Left ventricle myocardium inferior (tissue), 1 donor: ENCODE measurements at places on chromosomes 7 and 10. TPM values are rescaled to one million over a fixed set of nuclear protein-coding genes. Genes with fewer than 3 reads are reported as not detected.

DNA sequence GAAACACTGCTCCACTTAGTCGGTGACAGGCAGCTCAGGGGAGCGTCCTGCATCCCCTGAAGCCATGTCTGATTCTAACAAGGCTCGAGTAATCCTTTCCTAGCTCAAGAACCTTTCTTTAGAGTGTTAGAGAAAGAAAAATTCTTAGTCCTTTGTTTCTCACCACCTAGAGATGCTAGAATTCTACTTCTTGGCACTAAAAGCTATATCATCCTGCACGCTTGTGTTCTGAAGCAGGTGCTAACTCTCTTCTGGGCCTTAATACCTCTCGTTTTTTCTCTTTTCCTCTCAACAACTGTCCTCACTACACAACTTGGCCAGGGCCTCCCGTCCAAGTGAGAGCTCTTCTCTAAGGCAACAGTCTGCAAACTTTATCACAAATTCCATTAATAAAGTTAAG, at the start of gene LYZL2:
Gene LYZL2, minus strand, starts transcription at position 101 of the 400 bp plus-strand sequence. CDS start 2,838 bp downstream, outside the sequence.
- no peak for DNase-seq

- DNase-seq: no peak
Observed at GRCh38 chr7:130154131-130154500, 51.1 kb downstream of the TMEM209 start.

KCP gene
- 0.19 TPM for total RNA-seq

- DNase-seq: no peak
Observed at GRCh38 chr10:85787393-85787792, 579.2 kb downstream of the GRID1 start.

GRCh38 chr10:112768121-112768520, 181.9 kb upstream of the TCF7L2 start:
- DNase-seq: no peak

DNA sequence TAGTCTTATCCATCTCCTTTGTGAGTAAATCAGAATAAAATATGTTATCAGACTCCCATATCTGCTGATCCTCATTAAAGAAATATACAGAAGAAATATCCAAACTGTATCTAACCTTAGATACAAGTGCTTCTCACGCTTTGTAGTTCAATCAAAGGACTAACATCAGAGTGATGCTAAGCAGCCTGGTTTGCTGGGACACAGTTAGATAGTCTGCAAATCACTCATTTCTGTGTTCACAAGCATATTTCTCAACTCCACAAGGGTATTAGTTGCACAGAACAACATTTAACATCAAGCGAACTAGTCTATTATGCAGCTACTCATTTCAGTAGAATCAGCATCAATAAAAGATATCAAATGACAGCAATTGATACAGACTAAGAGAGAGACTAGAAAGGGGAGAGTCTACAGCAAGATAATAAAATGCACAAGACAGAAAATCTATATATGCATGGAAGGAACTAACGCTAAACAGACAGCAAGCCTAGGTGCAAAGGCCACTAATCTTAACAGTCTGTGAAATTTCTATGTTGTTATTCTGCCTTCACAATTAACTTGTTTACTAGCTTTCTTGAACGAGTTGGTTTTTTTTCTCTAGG, 30.0 kb downstream of the DNAJC12 start:
- no peak for DNase-seq

- no peak for DNase-seq
Observed at GRCh38 chr7:67547183-67547907, 550.7 kb downstream of the TYW1 start.
